ENCODE measurements at places on chromosomes 1 and 21. TPM values are rescaled to one million over a fixed set of nuclear protein-coding genes. Genes with fewer than 3 reads are reported as not detected.

GRCh38 chr1:8930116-8930515 lies 15.6 kb upstream of the CA6 start:
- H3K27ac ChIP-seq = no peak overlapping the region

GRCh38 chr1:93638307-93638847 lies 43.3 kb downstream of the BCAR3 start:
- no peak for DNase-seq
- no peaks in the 10 kb centered on the region for H3K27me3 ChIP-seq
- H3K27ac ChIP-seq = no peak overlapping the region
- H3K4me3 ChIP-seq = no peak overlapping the region
- peaks cover 13% of the 10 kb centered on the region for H3K4me1 ChIP-seq
- peaks cover 17% of the 10 kb centered on the region for H3K36me3 ChIP-seq

- H3K4me1 ChIP-seq = no peaks in the 10 kb centered on the region
- H3K4me3 ChIP-seq = no peak overlapping the region
- H3K27ac ChIP-seq = no peak overlapping the region
- H3K27me3 ChIP-seq = no peaks in the 10 kb centered on the region
Measured at GRCh38 chr1:176193663-176194062, 13.4 kb downstream of the COP1 start.

- H3K36me3 ChIP-seq = no peaks in the 10 kb centered on the region
- H3K27me3 ChIP-seq = no peaks in the 10 kb centered on the region
- no peaks in the 10 kb centered on the region for H3K4me1 ChIP-seq
- no peak overlapping the region for H3K27ac ChIP-seq
- H3K4me3 ChIP-seq = no peak overlapping the region
- peak; percentile 56 for DNase-seq
Measured at GRCh38 chr1:6922096-6922931, 137.1 kb downstream of the CAMTA1 start.

DNA sequence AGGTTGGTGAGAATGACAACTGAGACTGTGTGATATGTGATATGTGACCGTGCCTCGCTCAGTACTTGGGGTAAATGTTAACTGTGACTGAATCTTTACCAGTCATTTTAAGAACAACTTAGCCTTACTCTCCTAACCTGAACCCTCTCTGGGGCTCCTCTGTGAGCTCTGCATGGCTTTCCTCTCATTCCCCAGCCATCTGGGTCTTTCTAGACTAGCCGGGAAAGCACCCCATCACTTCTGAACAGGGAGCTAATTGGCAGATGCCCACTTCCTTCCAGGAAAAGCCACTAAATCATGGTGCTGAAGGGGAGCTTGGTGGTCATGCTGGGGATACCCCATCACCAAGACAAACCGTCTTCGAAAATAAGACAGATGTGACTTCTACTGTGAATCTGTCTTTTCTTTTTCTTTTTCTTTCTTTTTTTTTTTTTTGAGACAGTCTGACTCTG lies 16.5 kb upstream of the FOXO6 start:
- DNase-seq = no peak
- H3K4me3 ChIP-seq = no peak overlapping the region
- H3K27ac ChIP-seq = no peak overlapping the region
- H3K27me3 ChIP-seq = peaks cover 6% of the 10 kb centered on the region

GRCh38 chr1:198416296-198416695 lies 124.2 kb downstream of the ATP6V1G3 start:
- H3K27ac ChIP-seq = no peak overlapping the region
- H3K4me3 ChIP-seq = no peak overlapping the region
- no peaks in the 10 kb centered on the region for H3K4me1 ChIP-seq
- H3K36me3 ChIP-seq = no peaks in the 10 kb centered on the region

GRCh38 chr1:24032981-24033380 lies 52.9 kb upstream of the SRSF10 start:
- DNase-seq = no peak
- H3K27ac ChIP-seq = no peak overlapping the region
- H3K4me1 ChIP-seq = no peaks in the 10 kb centered on the region
- no peaks in the 10 kb centered on the region for H3K36me3 ChIP-seq
- H3K27me3 ChIP-seq = no peaks in the 10 kb centered on the region

- no peak overlapping the region for H3K27ac ChIP-seq
- no peaks in the 10 kb centered on the region for H3K27me3 ChIP-seq
- peaks cover 17% of the 10 kb centered on the region for H3K4me1 ChIP-seq
Measured at GRCh38 chr21:25732091-25732760, 2.5 kb downstream of the ATP5PF start.

GRCh38 chr1:158071138-158071537 lies 77.7 kb downstream of the KIRREL1 start:
- no peak for DNase-seq
- peaks cover 8% of the 10 kb centered on the region for H3K36me3 ChIP-seq
- no peak overlapping the region for H3K4me3 ChIP-seq
- H3K4me1 ChIP-seq = no peaks in the 10 kb centered on the region
- no peaks in the 10 kb centered on the region for H3K27me3 ChIP-seq

DNA sequence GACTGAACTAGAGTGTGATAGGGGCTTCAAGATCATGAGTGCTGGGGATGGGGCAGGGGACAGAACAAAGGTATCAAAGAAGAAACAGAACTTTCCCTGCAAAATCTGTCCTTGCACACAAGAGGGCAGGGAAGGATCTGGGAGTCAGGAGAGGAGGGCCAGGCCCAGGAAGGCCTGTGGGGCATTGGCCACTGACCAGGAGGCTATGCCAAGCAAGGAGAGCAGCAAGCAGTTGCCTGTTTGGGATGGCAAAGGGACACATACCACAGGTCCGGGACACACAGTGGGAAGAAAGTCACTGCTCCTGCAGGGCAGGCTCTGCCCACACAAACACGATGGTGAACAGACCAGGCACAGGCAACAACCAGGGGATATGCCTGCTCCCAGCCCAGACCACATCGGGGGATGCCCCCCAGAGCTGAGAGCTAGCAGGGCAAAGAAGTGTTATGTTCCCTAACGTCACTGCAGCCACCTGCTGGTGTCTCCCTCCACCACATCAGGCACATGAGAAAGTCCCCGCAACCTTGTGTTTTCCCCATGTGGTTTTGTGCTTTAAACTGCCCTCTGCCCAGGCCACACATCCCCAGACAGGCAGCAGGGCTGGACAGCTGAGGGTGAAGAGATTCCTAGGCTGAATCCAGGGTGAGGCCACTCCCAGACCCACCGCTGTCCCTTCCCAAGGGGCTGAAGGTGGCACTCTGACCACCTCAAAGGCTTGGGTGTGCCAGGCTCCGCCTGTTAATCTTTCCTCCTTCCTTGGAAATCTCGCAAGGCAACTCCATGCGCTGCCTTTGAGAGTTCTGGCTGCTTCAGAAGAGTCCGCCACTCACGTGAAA lies 53.6 kb downstream of the KIF21B start:
- no peaks in the 10 kb centered on the region for H3K27me3 ChIP-seq
- H3K4me3 ChIP-seq = no peak overlapping the region
- no peaks in the 10 kb centered on the region for H3K4me1 ChIP-seq
- H3K27ac ChIP-seq = no peak overlapping the region
- DNase-seq = no peak
- no peaks in the 10 kb centered on the region for H3K36me3 ChIP-seq

GRCh38 chr1:246724731-246725095 lies 504 bp downstream of the SCCPDH start:
- no peaks in the 10 kb centered on the region for H3K27me3 ChIP-seq
- DNase-seq = peak; percentile 75
- H3K4me1 ChIP-seq = peaks cover 6% of the 10 kb centered on the region
- peaks cover 10% of the 10 kb centered on the region for H3K36me3 ChIP-seq

DNA sequence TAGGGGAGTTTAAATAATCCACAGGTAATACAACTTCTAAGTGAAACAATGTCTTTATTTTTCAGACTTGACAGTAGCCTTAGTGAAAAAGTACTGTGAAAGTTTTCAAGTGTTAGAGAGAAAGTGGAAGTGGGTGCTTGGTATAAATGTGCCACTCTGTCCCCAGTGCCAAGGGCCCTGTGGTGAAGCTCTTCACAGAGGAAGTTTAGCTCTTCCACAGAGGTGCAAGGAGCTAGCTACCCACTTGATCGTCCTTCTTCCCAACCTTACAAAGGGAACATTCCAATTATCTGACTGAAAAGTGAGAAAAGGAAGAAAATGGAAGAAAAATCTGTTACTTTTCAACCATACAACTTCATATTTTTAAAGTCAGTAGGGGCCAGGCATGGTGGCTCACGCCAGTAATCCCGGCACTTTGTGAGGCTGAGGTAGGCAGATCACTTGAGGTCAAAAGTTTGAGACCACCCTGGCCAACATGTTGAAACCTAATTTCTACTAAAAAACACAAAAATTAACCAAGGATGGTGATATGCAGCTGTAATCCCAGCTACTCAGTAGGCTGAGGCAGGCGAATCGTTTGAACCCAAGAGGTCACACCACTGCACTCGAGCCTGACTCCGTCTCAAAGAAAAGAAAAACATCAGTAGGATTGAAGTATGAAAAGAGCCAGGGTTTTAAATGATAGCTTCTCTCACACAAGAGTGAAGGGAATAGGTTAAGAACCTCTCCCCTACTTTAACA lies 41.0 kb upstream of the PTPRC start:
- no peaks in the 10 kb centered on the region for H3K27me3 ChIP-seq
- H3K4me1 ChIP-seq = no peaks in the 10 kb centered on the region
- H3K4me3 ChIP-seq = no peak overlapping the region

DNA sequence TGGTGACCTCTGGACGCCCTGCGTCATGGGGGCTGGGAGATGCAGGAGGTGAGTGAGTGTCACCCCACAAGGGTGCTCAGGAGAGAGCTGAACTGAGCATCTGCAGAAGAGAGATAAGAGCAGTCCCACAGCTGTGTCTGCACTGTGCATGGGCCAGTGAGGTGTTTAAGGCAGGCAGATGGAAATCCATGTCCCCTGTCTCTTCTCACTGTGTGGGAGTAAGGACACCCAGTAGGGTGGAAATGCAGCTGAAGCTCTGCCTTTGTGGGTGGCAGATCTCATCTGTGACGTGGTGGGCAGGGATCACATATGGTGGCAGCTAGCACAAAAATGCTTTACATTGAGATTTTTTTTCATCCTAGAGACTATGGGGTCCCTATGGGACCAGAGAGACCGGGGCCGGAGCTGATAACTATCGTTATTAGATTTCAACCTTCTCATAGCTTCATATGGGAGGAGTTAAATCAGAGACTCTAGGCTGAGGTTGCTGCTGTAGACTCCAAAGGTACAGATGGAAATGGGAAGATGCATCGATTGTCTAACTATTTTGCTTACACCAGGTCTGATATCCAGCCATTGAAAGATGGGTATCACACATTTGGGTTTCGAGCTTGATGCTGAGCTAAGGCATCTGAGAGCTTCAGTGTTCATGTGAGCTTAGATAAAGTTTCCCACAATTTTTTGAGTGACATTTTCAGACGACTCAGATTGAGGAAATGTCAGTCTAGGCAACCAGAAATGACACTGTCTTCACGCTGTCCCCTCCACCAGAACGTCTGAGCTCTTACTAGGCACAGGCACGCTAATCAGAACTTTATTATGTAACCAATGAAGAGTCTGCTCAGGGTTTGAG lies 65.3 kb upstream of the PSEN2 start:
- H3K4me3 ChIP-seq = no peak overlapping the region
- no peak for DNase-seq
- H3K36me3 ChIP-seq = no peaks in the 10 kb centered on the region
- H3K4me1 ChIP-seq = no peaks in the 10 kb centered on the region
- H3K27ac ChIP-seq = no peak overlapping the region

- H3K27me3 ChIP-seq = no peaks in the 10 kb centered on the region
- H3K27ac ChIP-seq = no peak overlapping the region
- no peak overlapping the region for H3K4me3 ChIP-seq
- no peak for DNase-seq
- H3K4me1 ChIP-seq = no peaks in the 10 kb centered on the region
Measured at GRCh38 chr1:68046423-68046822, 4.0 kb downstream of the DIRAS3 start.

DNA sequence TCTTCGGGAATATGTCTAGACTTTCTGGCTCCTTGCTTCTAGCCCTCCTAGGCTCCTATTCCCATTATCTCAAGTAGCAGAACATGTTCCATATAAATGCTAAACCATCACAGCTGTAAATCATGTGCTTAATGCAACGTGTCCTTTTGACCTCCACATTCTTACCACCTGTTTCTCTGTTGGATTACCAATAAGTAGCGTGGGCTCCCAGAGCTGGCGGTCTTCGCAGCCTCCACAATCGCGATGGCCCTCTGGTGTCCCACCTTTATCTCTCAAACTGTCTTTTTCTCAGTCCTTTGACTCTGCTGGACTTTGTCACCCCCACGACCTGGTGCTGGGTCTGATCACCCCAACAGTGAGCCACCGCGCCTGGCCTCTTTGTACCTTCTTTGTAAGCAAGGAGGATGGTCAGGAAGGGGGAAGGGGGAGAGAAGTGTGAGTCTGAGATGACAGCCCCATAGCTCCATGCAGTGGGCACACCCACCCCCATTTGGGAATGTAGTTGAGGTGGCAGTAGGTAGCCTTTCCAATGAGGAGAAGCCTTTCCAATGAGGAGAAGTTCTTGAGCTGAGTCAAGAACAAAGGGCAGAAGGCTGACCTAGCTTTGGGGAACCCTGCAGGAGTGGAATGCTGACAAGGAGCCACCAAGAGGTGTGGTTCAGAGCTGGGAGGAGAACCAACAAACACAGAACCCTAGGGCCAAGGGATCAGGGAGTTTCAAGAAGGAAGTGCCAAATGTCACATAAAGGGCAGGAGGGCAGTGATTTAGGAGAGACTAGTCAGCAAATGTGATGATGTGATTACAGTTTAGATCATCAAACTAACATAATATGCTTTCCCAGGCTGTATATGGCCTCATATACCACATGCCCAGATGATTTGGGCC lies 14.2 kb downstream of the TRAF5 start:
- no peak overlapping the region for H3K27ac ChIP-seq
- no peaks in the 10 kb centered on the region for H3K36me3 ChIP-seq
- peaks cover 3% of the 10 kb centered on the region for H3K4me1 ChIP-seq
- no peak overlapping the region for H3K4me3 ChIP-seq
- DNase-seq = no peak
- H3K27me3 ChIP-seq = no peaks in the 10 kb centered on the region

- peaks cover 7% of the 10 kb centered on the region for H3K27me3 ChIP-seq
- no peak overlapping the region for H3K4me3 ChIP-seq
- no peaks in the 10 kb centered on the region for H3K4me1 ChIP-seq
- H3K36me3 ChIP-seq = no peaks in the 10 kb centered on the region
- DNase-seq = no peak
Measured at GRCh38 chr1:212938846-212939245, 11.5 kb upstream of the VASH2 start.

The CR1 gene
- total RNA-seq = not detected

The KAZN gene
- total RNA-seq = 2.9 TPM

The AMIGO1 gene
- total RNA-seq = 0.88 TPM

The KCNH1 gene
- not detected for total RNA-seq

The RXRG gene
- not detected for total RNA-seq

The CA6 gene
- not detected for total RNA-seq

The NPR1 gene
- total RNA-seq = 9.8 TPM

The PWP2 gene
- total RNA-seq = 31.8 TPM

The MRPS21 gene
- total RNA-seq = 73.0 TPM

All from endothelial cell of umbilical vein (primary cell).